ENCODE measurements at places on chromosomes 3 and 15. TPM values are rescaled to one million over a fixed set of nuclear protein-coding genes. Genes with fewer than 3 reads are reported as not detected.
A peak's percentile ranks its signal among the peaks of the same experiment; 100 is the strongest.

The UPK1B gene
- total RNA-seq = not detected

The TMEM207 gene
- total RNA-seq = not detected

The SLC22A14 gene
- total RNA-seq = not detected

The PSTPIP1 gene
- 2.6 TPM for total RNA-seq

The BOC gene
- total RNA-seq = 56.6 TPM

GRCh38 chr3:146546366-146546965 is 2.1 kb upstream of the PLSCR1 start:
- no peak overlapping the region for H3K27ac ChIP-seq
- no peak for DNase-seq
- no peaks in the 10 kb centered on the region for H3K27me3 ChIP-seq

- no peaks in the 10 kb centered on the region for H3K36me3 ChIP-seq
- no peaks in the 10 kb centered on the region for H3K27me3 ChIP-seq
- H3K4me3 ChIP-seq = no peak overlapping the region
- H3K27ac ChIP-seq = no peak overlapping the region
Measured at GRCh38 chr3:177983320-177983719, 552.9 kb upstream of the KCNMB2 start.

- H3K4me3 ChIP-seq = peak overlapping the region; percentile 95
- peak overlapping the region; percentile 93 for H3K27ac ChIP-seq
- H3K27me3 ChIP-seq = no peaks in the 10 kb centered on the region
- DNase-seq = no peak
- H3K36me3 ChIP-seq = no peaks in the 10 kb centered on the region
Measured at GRCh38 chr15:41284427-41285177, 47.8 kb downstream of the OIP5 start.

- H3K36me3 ChIP-seq = no peaks in the 10 kb centered on the region
- no peak overlapping the region for H3K4me3 ChIP-seq
- DNase-seq = no peak
- H3K27me3 ChIP-seq = no peaks in the 10 kb centered on the region
Measured at GRCh38 chr3:170721563-170721962, 135.7 kb upstream of the SLC7A14 start.

- peaks cover 2% of the 10 kb centered on the region for H3K27me3 ChIP-seq
- H3K4me1 ChIP-seq = no peaks in the 10 kb centered on the region
- H3K36me3 ChIP-seq = no peaks in the 10 kb centered on the region
- peak overlapping the region; percentile 86 for H3K4me3 ChIP-seq
- no peak for DNase-seq
Measured at GRCh38 chr3:120451272-120451761, 525 bp upstream of the FSTL1 start.

DNA sequence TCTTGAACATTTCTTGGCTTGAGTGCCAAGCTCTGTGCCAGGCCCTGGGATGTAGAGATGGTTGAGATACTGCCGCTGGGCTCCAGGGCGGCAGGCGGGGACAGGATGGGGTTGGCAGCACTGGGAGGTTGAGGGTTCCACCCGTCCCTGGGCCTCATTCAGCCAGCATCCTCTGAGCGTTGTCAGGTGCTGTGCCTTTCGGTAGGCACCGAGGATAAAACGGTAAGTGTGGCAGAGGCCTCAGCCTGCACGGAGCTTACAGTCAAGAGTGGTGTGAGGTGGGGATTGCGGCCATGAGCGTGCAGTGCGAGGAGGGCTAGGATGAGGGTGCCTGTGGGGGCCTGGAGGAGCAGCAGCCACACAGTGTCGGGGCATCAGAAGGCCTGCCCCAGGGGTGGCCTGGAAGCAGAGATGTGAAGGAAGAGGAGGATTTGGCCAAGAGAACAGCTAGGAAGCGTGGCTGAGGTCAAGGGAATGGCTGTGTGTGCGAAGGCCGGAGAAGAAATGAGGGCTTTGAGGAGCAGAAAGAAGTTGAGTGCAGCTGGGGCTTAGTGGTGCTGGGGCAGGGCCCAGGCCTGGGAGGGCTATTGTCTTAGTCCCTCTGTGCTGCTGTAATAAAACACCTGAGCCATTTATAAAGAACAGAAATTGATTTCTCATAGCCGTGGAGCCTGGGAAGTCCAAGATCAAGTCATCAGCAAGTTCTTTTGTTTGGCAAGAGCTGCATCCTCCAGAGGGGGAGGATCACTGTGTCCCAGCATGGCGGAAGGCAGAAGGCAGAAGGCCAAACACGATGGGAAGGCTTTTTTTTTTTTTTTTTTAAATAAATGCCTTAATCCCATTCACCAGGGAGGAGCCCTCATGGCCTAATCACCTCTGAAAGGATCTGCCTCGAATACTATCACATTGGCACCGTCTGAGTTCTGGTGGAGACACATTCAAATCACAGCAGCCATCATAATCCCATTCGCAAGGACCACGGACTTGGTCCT is 22.7 kb downstream of the CORO2B start:
- no peak for DNase-seq
- no peaks in the 10 kb centered on the region for H3K4me1 ChIP-seq
- peak overlapping the region; percentile 88 for H3K27ac ChIP-seq
- no peaks in the 10 kb centered on the region for H3K36me3 ChIP-seq
- no peak overlapping the region for H3K4me3 ChIP-seq

DNA sequence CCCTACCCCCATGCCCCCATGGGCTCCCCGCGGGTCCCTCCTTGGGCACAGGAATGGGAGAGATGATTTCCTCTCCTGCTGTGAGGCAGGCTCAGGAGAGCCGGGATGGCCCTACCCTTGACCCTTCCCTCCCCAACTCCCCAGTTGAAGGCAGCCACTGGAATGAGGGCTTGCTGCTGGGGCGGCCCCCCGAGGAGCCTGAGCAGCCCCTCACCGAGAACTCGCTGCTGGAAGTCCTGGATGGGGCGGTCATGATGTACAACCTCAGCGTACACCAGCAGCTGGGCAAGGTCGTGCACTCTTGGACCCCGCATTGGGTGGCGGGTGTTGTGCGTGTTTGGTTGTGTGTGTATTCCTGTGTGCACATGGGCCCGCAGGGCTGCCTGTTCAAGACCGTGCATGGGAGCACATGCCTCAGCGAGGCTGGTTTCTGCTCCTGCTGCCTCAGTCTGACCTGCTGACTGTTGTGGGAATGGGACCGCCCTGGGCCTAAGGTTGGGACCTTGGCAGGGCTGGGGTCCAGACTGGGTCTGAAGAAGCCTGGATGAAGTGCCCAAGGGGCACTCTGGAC is 14.0 kb downstream of the AMIGO3 start:
- no peak overlapping the region for H3K4me3 ChIP-seq
- no peaks in the 10 kb centered on the region for H3K4me1 ChIP-seq
- no peak overlapping the region for H3K27ac ChIP-seq
- no peaks in the 10 kb centered on the region for H3K36me3 ChIP-seq
- no peak for DNase-seq

DNA sequence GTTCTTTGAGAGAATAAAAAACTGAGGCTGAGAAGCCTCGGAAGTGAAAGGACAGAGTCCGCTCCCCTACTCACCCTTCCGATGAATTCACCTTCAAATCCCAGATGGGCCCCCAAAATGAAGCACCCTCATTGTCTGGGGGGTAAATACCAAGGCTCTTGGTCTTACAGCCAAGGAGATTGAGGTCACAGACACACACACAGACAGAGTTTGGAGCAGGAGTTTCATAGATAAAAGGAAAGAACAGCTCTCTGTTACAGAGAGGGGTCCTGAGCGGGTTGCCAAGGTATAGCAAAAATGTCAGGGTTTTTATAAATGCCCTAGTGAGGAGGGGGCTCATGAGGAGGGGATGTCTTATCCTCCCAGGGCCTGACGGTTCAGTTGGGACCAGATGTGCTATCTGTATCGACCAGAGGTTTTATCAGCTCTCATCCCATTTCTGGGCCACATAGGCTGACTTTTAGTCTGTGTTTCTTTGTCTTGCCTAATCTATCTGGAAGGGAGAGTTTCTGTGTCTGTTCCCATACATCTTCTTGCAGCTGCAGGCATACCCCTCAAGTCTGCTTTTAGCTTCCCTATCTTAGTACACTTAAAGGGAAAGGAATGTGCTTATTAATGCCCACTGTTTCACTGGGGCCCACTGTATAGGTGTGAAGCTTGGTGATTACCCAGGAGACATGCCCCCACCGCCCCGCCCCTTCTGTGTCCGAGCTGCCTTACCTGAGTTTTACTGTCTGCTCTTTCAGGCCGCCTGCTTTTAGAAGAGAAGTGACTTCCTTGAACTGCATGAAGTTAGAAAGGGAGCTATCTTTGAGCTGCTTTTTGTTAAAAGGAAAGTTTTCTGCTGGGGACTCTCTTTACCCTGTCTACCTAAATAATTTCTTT is 66.8 kb upstream of the ATP11B start:
- DNase-seq = no peak
- no peak overlapping the region for H3K4me3 ChIP-seq
- no peaks in the 10 kb centered on the region for H3K36me3 ChIP-seq
- no peak overlapping the region for H3K27ac ChIP-seq

GRCh38 chr3:195873971-195874370 is 34.4 kb downstream of the TNK2 start:
- no peaks in the 10 kb centered on the region for H3K36me3 ChIP-seq
- no peaks in the 10 kb centered on the region for H3K27me3 ChIP-seq
- H3K4me3 ChIP-seq = no peak overlapping the region
- peak overlapping the region; percentile 69 for H3K27ac ChIP-seq
- no peak for DNase-seq

- no peak for DNase-seq
- H3K36me3 ChIP-seq = no peaks in the 10 kb centered on the region
- no peak overlapping the region for H3K27ac ChIP-seq
- no peaks in the 10 kb centered on the region for H3K27me3 ChIP-seq
Measured at GRCh38 chr15:67696087-67696486, 129.2 kb upstream of the SKOR1 start.

Measured in breast epithelium (tissue), 4 donors.